ENCODE measurements at places on chromosomes 2 and 18.

DNA sequence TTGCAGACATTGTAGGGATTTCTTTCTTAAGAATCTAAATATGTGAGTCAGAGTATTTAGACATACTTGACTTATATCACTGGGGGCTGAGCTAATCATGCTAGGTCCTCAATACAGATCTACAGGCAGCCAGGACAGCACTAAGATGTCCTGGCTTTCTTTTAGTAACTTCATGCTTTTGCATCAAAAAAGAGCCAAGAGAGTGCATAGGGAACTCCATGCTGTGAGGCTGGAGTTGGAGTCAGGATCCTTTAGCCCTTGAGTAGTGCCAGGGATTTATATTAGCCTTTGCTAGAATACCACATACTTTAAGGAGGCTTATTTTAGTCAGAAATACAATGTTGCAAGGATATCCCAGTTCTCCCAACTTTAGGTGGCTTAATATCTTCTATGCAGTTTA lies 289.7 kb downstream of the CCDC85A start:
- no peak for DNase-seq

DNA sequence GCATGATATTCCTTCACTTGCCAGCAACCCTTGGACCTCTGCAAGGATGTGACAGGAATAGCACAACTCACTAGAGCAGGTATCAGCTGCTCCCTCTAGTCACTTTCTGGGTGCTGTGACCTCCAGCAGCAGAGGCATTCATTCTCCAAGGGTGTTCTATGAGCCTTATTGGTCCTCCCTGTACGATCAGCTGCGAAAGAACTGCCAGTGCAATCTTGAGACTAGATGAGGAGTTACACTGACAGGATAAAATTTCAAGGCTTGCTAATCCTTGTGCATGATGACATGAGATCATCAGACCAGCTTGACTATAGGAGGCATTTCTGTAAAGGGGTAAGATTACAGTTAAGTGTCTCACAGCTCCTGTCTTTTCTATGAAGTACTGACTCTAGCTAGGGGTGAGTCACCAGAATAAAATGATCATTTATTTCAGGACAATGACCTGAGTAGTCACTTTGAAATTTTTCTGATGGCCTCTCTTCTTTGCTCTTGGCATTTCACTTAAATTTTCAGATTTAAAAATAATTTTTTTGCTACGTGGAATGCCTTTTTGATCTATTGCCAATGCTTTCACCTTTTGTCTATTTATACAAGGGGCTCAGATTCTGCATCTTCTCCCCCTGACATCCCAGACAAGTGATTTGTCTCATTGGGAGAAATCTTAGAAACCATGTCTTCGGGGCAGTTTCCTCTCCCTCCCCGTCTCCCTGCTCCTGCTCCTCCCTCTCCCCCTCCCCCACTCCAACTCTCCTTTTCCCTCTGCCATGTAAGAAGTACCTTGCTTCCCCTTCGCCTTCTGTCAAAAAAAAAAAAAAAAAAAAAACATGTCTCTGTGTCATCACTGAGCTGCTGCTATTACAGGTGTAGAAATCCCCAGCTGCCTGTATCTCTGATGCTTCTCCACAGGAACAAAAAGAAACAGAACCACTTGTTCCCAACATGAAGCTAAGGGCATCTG lies 49.2 kb upstream of the FRZB start:
- DNase-seq, result no peak

- no peak for DNase-seq
Observed at GRCh38 chr2:66445925-66446871, 11.3 kb downstream of the MEIS1 start.

GRCh38 chr2:83359336-83359735 lies 1099.7 kb downstream of the SUCLG1 start:
- no peak for DNase-seq

DNA sequence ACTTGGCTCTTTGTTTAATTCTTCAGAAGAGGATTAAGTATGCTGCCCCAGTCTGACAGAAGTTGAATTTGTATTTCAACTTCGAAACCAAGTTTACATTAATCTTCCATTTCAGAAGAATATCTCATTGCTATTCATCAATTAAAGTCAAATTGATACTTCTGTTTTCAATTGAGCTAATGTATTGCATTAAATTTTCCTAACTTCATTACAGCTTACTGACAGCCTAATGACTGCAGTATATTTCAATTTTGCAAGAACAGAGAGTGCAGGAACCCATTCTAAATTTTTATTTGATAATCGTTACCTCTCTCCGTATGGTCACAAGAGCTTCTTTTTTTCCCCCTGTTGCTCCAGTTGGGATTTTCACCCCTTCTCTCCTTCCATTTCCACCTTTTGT lies 218.0 kb downstream of the CALCRL start:
- DNase-seq, result no peak

GRCh38 chr18:7456376-7456775 lies 110.7 kb upstream of the PTPRM start:
- no peak for DNase-seq

DNA sequence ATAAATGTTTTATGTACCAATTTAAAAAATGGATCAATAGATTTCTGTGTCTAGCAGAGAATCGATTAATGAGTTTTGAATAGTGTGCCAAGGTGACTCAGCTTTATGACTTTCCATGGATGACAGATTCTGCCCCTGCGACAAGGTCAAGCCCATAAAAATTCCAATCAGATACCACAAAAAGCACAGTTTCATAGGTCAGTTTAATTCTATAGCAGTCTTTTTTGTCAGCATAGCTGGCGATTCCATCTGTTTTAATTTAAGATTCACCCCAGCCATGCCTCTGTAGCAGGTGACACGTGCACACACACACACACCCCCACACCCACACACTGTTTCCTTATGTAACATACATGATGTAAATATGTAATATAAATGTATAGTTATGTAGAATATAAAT lies 28.9 kb downstream of the RAB31 start:
- no peak for DNase-seq

- no peak for DNase-seq
Observed at GRCh38 chr2:220821683-220822082, 750.4 kb downstream of the EPHA4 start.

GRCh38 chr2:94923196-94923595 lies 52.0 kb downstream of the TEKT4 start:
- DNase-seq, result no peak

DNA sequence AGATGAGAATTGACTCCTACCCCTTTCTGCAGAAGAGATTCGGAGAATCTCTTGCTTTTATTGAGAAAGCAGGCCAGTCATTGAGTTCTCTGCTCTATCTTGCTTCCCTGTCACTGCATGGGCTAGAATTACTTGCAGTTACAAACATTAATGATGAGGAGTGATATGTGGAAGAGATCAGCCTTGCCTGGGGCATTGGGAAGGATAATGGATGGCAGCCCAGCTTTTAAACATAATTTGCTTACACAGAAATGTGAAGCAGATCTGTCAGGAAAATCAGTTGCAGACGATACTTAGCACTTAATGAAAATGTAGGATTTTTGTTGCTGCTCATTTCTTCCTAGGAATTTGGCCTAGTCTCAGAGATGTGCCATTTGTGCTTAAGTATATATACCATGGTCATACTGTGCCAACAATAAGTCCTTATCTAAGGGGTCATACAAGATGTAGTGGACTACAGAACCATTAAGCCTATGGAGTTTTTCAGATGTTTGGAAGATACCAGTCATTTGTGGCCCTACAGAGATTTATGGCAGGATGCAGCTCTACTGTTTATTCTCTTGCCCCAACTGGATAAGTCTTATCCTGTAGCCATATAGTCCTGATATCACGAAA lies 92.7 kb downstream of the XRCC5 start:
- no peak for DNase-seq

DNA sequence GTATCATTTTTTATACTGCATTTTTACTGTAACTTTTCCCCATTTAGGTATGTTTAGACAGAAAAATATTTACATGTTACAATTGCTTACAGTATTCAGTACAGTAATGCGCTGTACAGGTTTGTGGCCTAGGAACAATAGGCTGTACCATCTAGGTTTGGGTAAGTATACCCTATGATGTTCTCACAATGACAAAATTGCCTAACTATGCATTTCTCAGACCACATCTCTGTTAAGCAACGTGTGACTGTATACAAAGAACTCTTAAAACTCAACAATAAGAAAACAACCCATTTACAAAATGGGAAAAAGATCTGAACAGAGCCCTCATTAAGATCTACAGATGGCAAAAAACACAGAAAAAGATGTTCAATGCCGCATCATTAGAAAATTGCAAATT lies 29.4 kb downstream of the FAM210A start:
- no peak for DNase-seq

GRCh38 chr2:180061546-180061945 lies 54.4 kb upstream of the CWC22 start:
- DNase-seq, result no peak

GRCh38 chr18:58501066-58501896 lies 127.6 kb downstream of the ALPK2 start:
- DNase-seq, result no peak

DNA sequence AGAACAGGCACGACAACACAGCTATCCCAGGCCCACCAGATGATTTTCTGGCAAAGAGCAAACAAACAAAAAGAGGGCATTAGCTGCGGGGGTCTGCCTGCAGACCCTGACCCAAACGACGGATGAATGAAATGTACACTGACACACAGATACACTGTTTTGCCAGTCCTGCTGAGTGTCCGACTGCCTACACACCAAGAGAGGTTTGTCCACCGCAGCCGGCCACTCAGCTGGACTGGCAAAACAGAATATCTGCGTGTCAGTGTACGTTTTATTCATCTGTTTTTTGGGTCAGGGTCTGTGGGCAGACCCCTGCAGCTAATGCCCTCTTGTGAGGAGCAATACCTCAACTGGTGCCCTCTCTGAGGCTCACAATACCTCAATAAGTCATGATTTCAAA lies 10.7 kb upstream of the SH3RF3 start:
- DNase-seq, result no peak

GRCh38 chr18:60122339-60122738 lies 222.5 kb downstream of the PMAIP1 start:
- no peak for DNase-seq

- no peak for DNase-seq
Observed at GRCh38 chr2:29987146-29987545, 65.8 kb upstream of the ALK start.

GRCh38 chr2:68317971-68318913 lies 1.5 kb downstream of the CNRIP1 start:
- DNase-seq, result no peak

- peak; percentile 27 for DNase-seq
Observed at GRCh38 chr18:25310045-25310444, 41.9 kb downstream of the ZNF521 start.

GRCh38 chr2:197677483-197677882 lies 2.1 kb upstream of the RFTN2 start:
- no peak for DNase-seq

DNA sequence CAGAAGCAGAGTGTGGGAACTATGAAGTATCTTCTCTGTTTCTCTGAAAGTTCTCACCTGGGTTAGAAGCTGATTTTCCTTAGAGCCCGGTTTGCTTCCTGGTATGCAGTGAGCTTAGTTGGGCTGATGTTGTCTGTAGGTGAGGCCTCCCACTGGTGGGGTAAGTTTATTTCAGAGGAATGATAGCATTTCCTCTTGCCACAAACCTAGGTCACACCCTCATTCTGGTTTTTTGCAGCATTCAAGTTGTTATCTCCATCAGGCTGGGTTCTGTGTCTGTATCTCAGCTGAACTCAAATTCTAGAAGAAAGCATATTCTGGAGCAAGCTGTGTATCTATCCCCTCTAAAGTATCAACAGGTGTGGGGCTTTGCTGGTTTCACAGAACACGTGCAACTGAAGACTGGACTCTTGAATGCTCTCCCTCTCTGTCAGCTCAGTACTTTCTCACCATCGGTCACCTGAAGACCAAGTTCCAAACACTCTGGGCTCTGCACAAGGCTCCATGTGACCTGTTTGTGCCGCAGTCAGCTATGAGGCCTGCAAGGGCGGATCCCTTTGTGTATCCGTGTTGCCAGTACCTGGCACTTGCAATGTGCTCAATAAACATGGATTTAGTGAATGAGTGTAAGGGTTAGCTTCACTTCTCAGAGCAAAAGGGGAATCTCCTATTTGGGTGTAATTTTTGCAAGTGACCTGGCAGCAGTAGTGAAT lies 49.5 kb upstream of the MBOAT2 start:
- DNase-seq, result no peak

DNA sequence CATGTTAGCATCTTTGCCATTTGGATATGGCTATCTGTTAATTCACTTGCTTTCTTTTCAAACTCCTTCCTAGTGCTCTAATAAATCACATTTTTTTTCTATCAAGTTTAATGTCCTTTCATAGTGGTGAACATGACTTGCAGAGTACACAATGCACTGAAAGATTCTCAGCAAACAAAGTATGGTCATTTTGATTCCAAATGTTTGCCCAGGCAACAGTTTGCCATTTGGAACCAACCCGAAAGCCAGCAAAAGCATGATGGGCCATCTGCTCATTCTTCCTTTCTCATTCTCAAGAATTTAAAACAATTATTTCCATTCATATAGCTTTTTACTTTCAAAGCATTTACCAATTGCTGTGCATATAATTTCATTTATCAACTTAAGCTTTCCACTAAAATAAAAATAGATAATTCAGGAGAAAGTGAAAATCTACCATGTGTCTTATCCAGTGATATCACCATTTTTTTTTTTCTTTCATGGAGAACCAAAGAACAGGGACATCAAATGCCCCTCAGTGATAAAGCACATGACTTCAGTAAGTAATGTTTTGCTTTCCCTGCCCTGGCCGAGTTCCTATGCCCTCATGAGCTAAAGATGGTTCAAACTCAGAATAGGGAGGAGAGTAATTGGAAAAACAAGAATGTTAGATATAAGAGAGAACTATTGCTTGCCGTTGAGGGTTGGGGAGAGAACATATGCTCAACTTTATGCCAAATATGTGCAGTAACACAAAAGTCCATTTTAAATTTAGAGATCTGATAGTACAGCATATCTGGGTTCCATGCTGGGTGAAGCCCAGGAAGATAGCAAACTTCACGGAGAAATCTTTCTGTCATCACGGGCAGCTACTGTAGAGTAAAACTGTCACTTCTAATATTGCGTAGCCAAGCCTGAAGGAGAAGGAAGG lies 62.1 kb downstream of the HNMT start:
- DNase-seq, result no peak

GRCh38 chr18:55314031-55314430 lies 274.0 kb downstream of the TCF4 start:
- DNase-seq, result no peak

GRCh38 chr18:29383311-29384273 lies 1206.7 kb upstream of the CDH2 start:
- DNase-seq, result no peak

- DNase-seq, result no peak
Observed at GRCh38 chr2:238344035-238344434, 23.7 kb downstream of the TRAF3IP1 start.

GRCh38 chr2:158232476-158232875 lies 130.8 kb downstream of the UPP2 start:
- DNase-seq, result no peak

- DNase-seq, result no peak
Observed at GRCh38 chr2:172437419-172438341, 10.3 kb downstream of the ITGA6 start.

DNA sequence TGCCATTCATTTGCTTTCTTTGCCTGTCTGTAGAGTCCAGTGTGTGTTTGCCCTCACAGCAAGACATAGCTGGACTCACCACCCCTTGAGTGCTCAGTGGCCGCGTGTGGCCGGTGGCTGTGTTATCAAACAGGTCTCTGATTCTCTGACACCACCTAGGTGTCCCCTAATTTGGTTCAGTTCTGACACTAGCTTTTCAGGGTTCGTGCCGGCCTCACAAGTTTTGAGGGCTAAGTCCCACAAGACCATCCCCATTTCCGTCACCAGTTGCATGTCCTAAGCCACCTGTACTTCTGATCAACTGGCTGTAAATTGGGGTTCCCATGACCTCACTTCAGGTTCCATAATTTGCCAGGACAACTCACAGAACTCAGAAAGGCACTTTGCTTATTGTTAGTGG lies 23.5 kb downstream of the NCK2 start:
- DNase-seq, result no peak
